Bronchial epithelial cell (primary cell): ENCODE measurements at places on chromosomes 12 and 14. TPM values are rescaled to one million over a fixed set of nuclear protein-coding genes. Genes with fewer than 3 reads are reported as not detected.

DNA sequence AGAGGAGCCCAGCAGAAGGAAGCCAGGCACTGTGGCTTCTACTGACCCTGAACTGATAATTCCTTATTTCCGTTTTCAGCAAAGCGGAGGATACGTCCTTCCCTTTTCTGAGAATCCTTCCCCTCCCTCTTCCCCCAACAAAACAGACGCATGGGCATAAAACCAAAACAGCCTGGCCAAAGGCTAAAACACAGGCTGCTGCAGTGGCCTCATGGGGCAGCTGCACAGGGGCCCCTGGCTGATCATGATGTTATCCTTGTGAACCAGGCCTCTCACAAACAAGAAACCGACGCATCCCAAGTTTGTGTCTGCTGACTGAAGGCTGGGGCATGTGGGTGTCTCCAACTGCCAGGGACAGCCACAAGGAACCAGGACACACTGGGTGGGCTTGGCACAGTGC, 23.4 kb upstream of the STON2 start:
- DNase-seq, result no peak

DNA sequence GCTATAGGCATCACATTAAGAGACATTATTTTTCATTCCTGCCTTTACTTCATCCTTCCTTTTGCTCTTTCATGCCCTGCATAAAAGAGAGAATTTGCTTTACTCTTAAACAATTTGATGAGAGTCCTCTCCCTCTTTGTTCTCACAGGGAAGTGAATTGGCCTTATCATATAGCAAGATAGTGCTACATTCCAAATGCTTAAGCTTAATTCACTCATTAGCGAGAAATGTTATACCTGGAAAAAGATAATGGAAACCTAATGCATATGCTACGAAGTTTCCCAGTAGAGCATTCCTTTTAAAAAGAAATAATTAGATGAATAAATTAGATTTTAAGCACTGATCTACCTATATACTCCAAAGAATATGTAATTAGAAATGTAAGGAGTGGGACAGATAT, 798.8 kb downstream of the C12orf50 start:
- DNase-seq, result no peak

GRCh38 chr12:92065018-92065499, 80.6 kb downstream of the BTG1 start:
- peak; percentile 75 for DNase-seq

DNA sequence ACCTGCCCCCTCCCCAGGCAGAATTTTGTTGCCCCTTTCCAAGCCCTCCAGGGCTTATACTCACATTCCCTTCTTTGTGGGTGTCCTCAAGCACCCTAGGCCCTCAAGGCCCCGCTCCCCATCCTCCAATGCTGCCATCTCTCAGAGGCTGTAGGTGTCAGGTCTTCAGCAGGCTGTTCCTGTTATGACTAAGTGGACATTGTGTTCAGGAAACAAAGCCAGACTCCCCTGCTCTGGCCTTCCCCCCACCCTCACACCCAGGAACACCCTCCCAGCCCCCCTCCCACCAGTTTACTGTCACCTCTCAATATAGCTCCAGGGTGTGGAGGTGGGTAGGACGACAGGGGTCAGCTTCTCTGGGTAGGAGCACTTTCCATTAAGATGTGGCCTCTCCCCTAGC, 1.4 kb upstream of the MYH6 start:
- DNase-seq, result no peak

- DNase-seq, result no peak
These were observed 71.8 kb upstream of the OVCH1 start for GRCh38 chr12:29569132-29569757.

DNA sequence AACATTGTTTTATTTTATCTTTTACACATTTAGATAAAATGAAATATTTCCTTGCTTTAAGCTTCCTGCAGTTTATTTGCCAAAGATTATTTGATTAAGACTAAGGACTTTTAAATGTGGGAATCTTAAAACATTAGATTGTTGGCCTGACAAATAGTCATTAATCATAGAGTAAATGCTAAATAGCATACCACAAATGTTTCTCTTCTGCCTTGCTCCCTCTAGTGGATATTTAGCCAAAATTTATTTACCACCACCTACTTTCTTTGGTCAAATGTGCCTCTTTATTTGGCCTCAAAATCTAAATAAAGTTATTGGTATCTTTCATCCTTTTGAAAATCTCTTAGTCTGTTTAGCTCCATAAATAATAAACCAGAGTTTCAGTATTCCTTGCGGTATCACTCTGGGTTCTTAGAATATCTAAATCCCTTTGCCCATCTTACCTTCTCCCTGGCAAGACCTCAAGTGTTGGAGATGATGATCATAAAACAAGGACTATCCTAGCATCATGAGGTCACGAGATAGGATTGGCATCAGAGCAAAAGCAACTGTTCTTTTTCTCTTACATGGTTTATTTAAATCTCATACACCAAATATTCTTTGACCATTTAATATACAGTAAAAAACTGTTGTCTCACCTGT, 150.6 kb upstream of the AEBP2 start:
- peak; percentile 59 for DNase-seq

Gene GPR135
- 0.26 and 0.64 TPM in 2 replicates for total RNA-seq

GRCh38 chr12:67034110-67034879, 234.9 kb upstream of the CAND1 start:
- peak; percentile 96 for DNase-seq

DNA sequence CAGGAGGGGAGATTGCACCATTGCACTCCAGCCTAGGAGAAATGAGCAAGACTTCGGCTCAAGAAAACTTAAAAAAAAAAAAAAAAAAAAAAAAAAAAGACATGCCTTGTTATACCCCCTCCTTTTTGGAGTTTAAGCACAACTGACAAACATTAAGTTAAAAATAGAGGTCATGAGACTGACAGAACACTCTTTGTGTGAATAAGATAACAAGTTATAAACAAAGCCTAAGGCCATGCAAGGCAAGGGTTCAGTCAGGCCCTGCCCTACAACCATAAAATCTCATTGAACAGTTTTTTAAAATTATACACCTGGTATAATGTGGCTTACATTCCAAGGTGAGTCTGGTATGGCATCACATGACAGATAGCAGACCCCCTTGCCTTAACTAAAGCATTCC, 39.3 kb downstream of the TSPAN19 start:
- no peak for DNase-seq

DNA sequence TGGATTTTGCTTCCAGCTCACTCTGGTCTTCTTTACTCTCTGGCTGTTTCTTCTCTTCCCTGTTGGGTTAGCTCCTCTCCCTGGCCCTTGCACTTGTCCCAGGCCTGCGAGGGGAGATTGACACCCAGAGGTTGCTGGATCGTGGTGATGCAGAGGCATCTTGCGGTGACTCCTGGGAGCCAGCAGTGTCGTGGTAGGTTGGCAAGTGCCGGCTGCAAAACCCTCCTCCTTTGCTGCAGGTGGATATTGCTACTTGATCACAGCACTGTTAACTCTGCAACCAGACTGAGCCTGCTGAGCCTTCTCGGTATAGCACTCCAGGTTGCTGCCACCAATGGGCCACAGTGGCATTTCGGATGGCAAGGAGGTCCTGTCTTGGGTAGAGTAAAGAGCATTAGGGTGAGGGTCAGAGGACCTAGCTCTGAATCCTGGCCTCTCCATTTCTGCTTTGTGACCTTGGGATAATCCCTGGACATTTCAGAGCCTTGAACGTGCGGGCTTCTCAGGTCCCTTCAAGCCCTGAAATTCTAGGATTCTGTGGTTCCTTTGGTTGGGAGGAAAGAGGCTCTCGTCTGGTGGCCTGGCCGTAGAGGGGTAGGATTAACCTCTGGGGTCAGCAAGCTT, 87.4 kb downstream of the TSPAN9 start:
- no peak for DNase-seq

Gene RAD51AP1
- total RNA-seq, result 0.79 and 0.90 TPM in 2 replicates

- DNase-seq, result no peak
These were observed 26.4 kb downstream of the PTPRQ start for GRCh38 chr12:80470403-80470802.

Gene GNB3
- 0.38 and 0.53 TPM in 2 replicates for total RNA-seq

GRCh38 chr14:99426813-99427346, 53.8 kb downstream of the SETD3 start:
- DNase-seq, result no peak

GRCh38 chr12:103494734-103495468, 867 bp downstream of the C12orf42 start:
- no peak for DNase-seq

Gene PROX2
- total RNA-seq, result not detected in 2 replicates

- DNase-seq, result no peak
These were observed 33.5 kb downstream of the SLC15A4 start for GRCh38 chr12:128790221-128790620.

DNA sequence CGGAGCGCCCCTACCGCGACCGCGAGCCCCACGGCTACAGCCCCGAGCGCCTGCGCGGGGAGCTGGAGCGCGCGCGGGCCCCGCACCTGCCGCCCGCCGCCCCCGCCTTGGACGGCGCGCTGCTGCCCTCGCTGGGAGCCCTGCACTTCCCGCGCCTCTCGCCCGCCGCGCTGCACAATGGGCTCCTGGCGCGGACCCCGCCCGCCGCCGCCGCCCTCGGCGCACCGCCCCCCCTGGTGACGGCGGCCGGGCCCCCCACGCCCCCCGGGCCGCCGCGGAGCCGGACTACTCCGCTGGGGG, 27.0 kb downstream of the LRCOL1 start:
- no peak for DNase-seq

GRCh38 chr12:54937376-54937775, 47.2 kb downstream of the TESPA1 start:
- peak; percentile 63 for DNase-seq

GRCh38 chr12:102107970-102108369, 11.9 kb downstream of the NUP37 start:
- peak; percentile 64 for DNase-seq

- DNase-seq, result no peak
These were observed 56.4 kb upstream of the CISTR start for GRCh38 chr12:53808023-53808705.

Gene SPX
- 3.4 and 6.3 TPM in 2 replicates for total RNA-seq

DNA sequence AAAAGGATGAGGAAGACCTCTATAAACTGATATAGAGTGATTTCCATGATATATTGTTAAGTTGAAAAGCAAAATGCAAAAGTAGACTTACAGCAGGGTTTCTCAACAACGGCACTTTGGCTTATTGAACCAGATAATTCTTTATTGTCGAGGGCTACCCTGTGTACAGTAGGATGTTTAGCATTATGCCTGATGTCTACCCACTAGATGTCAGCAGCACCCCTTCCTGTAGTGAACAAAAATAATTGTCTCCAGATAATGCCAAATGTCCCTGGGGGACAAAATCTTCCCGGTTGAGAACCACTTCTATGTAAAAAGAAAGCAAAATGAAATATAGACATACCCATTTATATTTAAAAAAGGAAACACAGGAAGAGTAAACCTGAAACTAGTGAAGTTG, 32.4 kb downstream of the ABCD2 start:
- peak; percentile 16 for DNase-seq

DNA sequence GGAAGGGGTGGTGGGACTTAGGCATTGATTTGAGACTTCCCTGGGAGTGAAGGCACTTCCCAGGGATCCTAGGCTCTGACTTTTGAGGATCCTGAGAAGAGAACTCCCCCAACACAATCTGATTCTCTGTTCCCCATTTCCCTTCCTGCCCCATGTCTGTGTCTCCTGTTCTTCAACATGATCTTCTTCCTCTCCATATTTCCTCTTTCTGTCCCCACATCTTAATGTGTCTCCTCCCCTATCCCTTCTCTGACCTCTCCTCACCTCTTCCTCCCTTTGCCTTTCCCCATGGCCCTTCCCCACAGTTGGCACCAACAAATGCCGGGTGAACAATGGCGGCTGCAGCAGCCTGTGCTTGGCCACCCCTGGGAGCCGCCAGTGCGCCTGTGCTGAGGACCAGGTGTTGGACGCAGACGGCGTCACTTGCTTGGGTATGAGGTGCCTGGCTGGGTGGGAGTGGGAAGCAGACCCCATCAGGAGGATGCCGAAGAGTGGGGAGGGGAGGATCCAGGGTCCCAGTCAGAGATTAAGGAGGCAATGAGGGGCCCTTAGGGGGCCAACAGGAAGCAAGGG, 15.2 kb upstream of the LRP1-AS start:
- no peak for DNase-seq

Gene RNASE3
- total RNA-seq, result not detected in 2 replicates

DNA sequence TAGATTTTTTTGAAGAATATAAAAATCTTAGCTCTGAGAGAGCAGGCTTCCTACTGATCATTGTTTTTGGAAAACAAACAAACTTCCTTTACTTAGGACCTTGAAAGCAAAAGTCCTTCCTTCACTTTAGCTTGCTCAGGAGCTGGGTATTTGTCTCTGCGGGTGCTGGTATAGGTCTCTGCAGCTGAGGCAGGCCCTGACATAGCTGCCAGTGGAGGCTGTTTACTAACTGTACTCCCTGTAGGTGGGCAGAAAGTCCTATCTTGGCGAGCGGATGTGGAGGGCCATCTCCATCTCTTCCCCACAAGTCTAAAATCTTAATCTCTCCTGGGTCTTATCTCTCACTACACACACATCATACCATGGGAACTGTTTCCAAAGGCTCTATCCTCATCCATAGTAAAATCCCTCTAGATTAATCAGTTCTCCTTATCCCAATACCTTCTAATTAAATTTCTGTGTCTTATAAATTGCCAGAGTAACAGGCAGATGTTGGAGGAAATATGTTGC, 4.1 kb upstream of the MIA2 start:
- DNase-seq, result no peak
